ENCODE measurements at places on chromosomes 1 and 21.
A peak's percentile ranks its signal among the peaks of the same experiment; 100 is the strongest.

DNA sequence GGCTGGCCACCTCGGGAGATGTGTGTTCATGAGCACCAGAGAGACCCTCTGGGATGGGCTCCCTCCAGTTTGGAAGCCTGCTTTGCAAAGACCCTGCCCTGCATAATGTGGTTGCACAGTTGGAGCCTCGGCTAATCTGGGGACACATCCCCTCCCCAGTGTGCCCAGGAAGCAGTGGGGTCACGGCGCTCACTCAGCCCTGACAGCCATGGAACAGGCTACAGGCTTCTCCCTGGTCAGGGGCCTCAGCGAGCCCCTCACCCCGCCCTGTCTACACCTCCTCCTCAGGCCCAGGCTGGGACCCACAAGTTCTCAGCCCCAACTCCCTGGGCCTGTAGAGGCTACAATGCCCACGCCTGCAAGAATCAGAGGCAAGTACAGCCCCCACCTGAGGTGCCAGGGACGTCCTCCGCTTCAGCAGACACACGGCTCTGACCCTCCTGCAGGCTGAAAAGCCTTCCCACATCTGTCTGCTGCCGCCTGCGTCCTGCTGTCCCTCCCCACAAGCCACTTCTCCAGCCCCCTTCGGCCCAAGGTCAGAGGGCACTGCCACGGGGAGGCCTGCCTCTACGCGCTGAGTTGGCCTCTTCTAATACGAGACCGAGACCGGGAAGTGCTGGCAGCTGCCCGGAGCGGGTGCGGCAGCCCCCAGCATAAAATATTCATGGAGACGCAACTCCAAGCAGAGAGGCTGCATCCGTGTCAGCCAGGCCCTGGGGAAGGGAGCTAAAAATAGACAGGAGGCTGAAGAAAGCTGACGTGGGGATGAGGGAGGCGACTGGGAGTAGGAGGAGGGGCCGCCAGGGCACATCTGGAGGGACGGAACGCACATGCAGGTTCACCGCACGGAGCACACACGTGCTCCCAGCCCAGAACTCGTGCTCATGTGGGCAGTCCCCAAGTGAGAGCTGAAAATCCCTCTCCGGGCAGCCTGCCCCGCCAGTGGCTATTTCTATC, 15.2 kb upstream of the GPR153 start:
- DNase-seq: no peak

GRCh38 chr1:8409106-8409505, 91.2 kb downstream of the SLC45A1 start:
- no peak for DNase-seq

GRCh38 chr1:223872308-223872901, 26.7 kb upstream of the TP53BP2 start:
- DNase-seq: no peak

- DNase-seq: no peak
Measured at GRCh38 chr1:64039390-64039926, 164.0 kb upstream of the UBE2U start.

GRCh38 chr1:72010094-72010431, 272.3 kb downstream of the NEGR1 start:
- no peak for DNase-seq

- DNase-seq: no peak
Measured at GRCh38 chr1:36919491-36920145, 114.7 kb downstream of the GRIK3 start.

GRCh38 chr1:26344147-26344920, 9.6 kb downstream of the CRYBG2 start:
- no peak for DNase-seq

DNA sequence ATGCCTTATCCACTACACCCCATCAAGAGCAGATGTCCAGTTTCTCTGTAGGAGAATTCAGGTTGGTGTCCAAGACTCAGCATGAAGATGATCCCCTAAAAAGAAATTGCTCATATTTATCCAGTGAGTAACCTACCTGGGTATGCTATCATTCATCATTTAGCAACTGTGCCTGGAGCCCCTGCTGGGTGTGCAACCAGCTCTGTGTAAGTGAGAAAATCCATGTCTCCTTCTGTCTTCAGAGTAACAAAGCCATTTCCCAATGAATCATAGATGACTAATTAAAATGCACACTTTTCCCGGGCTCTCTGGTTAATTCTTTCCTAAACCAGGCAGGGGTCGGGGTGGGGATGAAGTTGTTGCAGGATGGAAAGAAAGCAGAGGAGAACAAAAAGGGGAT, 35.8 kb downstream of the OLFML3 start:
- DNase-seq: no peak

- DNase-seq: no peak
Measured at GRCh38 chr1:207223162-207223561, 98.3 kb upstream of the CD55 start.

DNA sequence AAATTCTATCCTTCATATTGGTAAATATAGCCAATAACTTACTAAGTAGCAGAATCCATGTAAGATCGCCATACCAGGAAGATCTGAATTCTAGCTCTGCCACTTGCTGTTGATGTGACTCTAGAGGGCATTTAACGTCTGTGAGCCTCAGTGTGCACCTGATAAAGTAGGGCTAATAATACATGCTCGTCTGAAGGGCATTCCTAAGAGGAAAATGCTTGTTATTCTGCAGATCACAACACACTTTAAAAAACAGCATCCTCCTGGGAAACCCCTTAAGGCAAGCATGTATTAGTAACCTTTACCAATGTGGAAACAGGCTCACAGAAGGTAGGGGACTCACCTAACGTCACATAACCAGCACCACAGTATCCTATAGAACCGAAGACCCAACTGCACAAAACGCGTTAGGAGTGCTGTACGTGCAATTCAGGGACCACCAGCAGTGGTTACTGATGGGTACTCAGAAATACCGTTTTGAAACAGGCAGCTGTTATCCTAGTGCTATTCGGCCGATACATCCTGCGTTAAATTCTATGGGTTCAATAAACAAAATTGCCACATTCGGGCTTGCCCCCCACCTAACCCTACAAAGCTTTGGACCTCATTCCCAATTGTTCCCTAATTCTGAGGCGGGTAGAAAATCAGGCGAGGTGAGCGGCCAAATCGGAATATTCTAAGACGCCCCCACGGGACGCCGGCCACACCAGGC, 758 bp downstream of the DEPDC1 start:
- peak; percentile 5 for DNase-seq

DNA sequence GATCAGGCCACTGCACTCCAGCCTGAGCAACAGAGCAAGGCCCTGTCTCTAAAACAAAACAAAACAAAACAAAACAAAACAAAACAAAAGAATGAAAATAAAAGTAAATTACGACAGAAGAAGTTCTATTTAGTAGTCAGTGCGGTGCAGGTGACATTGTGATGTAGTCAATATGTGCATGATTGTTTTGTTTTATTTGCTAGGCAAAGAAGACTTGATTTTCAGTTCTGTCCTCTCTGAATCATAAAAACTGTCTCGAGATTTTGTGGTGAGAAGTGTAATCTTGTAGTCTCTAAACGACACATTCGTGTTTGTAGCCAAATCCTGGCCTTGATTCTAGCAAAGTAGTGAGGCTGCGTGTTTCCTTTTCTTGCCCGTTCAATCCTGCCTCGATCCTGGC, 23.5 kb downstream of the PEX14 start:
- DNase-seq: no peak

DNA sequence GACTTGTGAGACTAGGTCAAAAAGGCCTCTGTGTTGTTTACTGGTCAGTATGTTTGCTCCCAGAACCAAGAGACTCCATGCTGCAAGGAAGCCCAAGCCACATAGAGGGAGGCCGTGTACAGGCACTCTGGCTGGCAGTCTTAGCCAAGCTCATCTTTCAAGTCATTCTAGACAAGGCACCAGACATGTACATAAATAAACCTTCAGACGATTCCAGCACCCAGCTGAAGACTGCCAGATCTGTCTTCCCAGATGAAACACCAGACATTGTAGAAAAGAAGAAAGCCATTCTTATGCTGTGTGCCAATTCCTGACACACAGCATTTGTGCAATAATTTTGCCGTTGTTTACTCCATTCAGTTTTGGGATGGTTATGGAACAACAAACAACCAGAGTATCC, 595.5 kb downstream of the KIF26B start:
- no peak for DNase-seq

DNA sequence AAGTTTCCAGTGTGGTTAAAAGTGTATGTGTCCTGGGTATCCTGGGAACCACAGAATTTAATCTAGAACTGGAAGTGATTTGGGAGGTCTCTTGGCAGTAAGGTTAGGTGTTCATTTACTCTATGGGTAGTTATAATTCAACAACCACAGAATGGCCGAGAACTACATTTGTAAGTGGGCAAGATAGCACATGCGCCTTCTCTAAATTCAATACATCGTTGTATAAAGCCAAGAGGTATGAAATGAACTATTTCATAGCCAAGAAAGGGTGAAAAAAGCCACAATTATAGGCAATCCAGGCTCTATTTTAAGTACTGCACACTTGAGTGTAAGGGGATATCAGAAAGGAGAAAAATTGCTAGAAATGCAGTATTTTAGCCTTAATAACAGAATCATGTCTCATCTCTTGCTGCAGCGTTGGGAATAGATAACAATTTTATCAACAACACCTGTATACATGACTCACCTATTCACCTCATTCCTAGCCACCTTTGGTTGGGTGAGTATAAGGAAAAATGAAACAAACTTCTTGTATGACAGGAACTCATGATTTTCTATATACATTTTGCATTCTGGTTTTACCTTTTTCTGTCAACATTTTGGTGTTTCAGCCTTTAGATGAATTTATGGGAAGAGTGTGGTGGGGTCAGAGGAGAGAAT, 4.5 kb downstream of the SDCCAG8 start:
- no peak for DNase-seq

DNA sequence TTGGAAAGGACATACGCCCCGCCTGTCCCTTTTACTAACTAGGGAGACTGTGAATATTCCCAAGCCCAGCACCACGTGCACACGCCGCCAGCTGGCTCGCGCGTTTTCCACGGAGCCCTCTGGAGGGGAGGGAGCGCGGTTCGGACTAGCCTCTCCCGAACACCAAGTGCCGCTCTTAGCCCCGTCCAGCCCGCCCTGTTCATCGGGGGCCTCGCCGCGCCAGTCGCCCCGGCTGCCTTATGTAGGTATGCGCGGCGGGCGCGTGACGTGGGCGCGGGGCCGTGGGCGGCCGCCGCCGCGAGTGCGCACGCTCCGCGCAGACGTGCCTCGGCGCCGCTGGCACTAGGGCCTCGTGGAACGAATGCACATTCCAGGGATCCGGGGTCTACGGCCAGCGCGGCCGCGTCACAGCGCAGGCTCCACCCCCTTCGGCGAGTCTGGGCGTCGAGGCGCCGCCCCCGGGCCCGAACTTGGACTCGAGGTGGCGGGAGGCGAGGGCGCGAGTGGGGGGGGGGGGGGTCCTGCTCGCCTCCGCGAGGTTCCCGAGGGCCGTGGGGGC, 767 bp upstream of the IRF2BP2 start:
- peak; percentile 82 for DNase-seq

- no peak for DNase-seq
Measured at GRCh38 chr1:50783286-50783685, 176.8 kb downstream of the FAF1 start.

GRCh38 chr1:158285756-158286241, 3.9 kb upstream of the CD1C start:
- peak; percentile 72 for DNase-seq

DNA sequence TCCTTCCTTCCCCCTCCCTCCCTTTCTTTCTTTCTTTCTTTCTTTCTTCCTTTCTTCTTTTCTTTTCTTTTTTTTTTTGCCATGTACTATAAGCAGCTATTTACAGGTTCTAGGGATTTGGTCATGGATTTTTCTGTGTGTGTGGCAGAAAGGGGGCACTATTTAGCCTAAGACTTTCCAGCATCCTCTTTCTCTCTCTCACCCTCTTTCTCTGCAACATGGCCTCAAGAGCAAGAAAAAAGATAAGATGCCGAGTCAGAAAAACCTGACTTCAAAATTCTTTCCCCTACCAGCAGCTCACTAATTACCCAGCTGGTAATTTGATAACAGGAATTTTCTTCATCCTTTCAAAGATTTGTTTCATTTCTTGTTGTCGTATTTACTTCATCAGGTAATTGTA, 458.3 kb upstream of the ADAMTS5 start:
- no peak for DNase-seq

- no peak for DNase-seq
Measured at GRCh38 chr1:27218736-27219135, 15.7 kb upstream of the WDTC1 start.

- DNase-seq: peak; percentile 14
Measured at GRCh38 chr1:79777481-79778219, 771.1 kb upstream of the ADGRL4 start.

DNA sequence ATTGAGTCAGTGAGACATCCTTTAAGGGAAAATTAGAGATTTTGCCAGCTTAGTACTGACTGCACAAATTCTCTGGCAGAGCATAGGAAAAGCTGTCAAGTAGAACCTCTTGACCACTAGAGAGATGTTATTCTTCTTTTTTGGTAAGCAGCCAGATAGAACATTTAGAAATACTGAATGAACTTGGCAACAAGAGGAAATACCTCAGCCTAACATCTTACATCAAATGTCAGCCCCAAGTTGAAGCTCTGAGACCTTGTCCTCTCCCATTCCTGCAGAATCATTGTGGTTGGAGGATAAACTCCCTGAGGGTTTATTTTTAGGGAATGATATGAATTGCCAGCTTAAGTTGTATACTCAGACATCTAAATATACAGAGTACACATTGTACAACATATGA, 53.5 kb downstream of the MIGA1 start:
- DNase-seq: no peak

DNA sequence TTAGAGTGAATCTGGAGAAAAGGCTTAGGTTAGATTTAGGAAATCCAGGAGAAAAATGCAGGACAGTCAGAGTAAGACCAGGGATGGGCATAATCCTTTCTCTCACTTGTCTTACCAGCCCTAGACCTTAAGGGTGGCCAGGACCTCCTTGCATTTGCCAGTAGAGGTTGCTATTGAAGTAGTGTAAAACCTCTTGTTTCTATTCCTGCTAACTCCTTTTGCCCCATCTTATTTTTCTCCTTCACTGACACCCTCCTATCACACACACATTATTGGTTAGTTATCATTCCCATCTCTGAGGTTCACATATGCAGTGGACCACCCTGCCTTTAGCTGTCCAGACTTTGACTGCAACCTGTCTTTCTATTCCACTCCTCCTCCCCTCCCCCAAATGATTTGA, 75.0 kb upstream of the MACF1 start:
- DNase-seq: no peak

DNA sequence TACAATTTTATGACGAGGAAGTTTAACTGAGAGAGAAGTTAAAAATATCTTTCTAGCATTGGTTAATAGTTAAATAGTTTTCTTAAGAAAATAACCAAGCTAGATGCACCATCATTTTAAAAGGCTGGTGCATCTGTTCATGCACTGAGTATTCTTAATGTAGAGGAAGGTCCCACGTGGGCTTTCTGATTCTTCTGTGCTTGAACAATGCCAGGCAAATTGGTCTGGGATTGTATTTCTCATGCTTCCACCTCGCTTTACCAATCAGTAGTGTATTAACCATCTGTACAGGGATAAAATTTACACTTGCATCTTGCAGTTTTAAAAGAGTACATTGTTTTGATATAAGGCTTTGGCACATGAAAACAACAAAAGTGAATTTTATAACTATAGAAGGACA, 47.4 kb upstream of the MTF2 start:
- DNase-seq: no peak

All from germinal center (tissue), 1 donor.